ENCODE measurements at places on chromosomes 4 and X. TPM values are rescaled to one million over a fixed set of nuclear protein-coding genes. Genes with fewer than 3 reads are reported as not detected.

The HMX1 gene
- total RNA-seq: not detected

The UNC5C gene
- 2.0 TPM for total RNA-seq

The GPC3 gene
- 26.6 TPM for total RNA-seq

The AFF1 gene
- total RNA-seq: 8.3 TPM

The NXF2 gene
- not detected for total RNA-seq

The UGT8 gene
- total RNA-seq: not detected
